ENCODE measurements at places on chromosomes 11 and 22.

- no peak overlapping the region for H3K27ac ChIP-seq
- peaks cover 26% of the 10 kb centered on the region for H3K36me3 ChIP-seq
- no peaks in the 10 kb centered on the region for H3K4me1 ChIP-seq
- DNase-seq = no peak
- no peak overlapping the region for H3K4me3 ChIP-seq
- no peaks in the 10 kb centered on the region for H3K27me3 ChIP-seq
These were observed 12.3 kb upstream of the TXN2 start for GRCh38 chr22:36493690-36494110.

GRCh38 chr22:23245799-23246136, 65.5 kb downstream of the BCR start:
- H3K27me3 ChIP-seq = no peaks in the 10 kb centered on the region
- H3K4me3 ChIP-seq = no peak overlapping the region
- H3K36me3 ChIP-seq = peaks cover under 1% of the 10 kb centered on the region
- H3K4me1 ChIP-seq = peaks cover 92% of the 10 kb centered on the region
- no peak for DNase-seq

GRCh38 chr11:110968348-110969062, 256.3 kb upstream of the ARHGAP20 start:
- H3K4me1 ChIP-seq = no peaks in the 10 kb centered on the region
- no peak overlapping the region for H3K4me3 ChIP-seq
- no peaks in the 10 kb centered on the region for H3K36me3 ChIP-seq
- H3K27ac ChIP-seq = no peak overlapping the region

- H3K4me1 ChIP-seq = no peaks in the 10 kb centered on the region
- no peak overlapping the region for H3K4me3 ChIP-seq
- no peaks in the 10 kb centered on the region for H3K27me3 ChIP-seq
- H3K36me3 ChIP-seq = no peaks in the 10 kb centered on the region
- no peak overlapping the region for H3K27ac ChIP-seq
These were observed 320.5 kb downstream of the MIAT start for GRCh38 chr22:26977741-26978376.
